A549 treated with GW870086 at 1 μM for 4 hours (cell line): ENCODE measurements at places on chromosomes 7 and 10. TPM values are rescaled to one million over a fixed set of nuclear protein-coding genes. Genes with fewer than 3 reads are reported as not detected.

PTF1A gene
- total RNA-seq, result not detected in 5 replicates

ATOH7 gene
- total RNA-seq, result 0.17 to 0.34 TPM (median 0.18 TPM) in 5 replicates

PNLIPRP3 gene
- not detected in 5 replicates for total RNA-seq

GIMAP1 gene
- not detected in 5 replicates for total RNA-seq

CALML5 gene
- not detected in 5 replicates for total RNA-seq

AKR1C4 gene
- 0.10 to 0.32 TPM (median 0.24 TPM) in 5 replicates for total RNA-seq

ENKUR gene
- total RNA-seq, result 0.12 to 0.29 TPM (median 0.21 TPM) in 5 replicates

TLX1 gene
- total RNA-seq, result not detected in 5 replicates

RNF32 gene
- 1.2 to 2.0 TPM (median 1.6 TPM) in 5 replicates for total RNA-seq

UCN3 gene
- not detected in 5 replicates for total RNA-seq

PAPOLB gene
- not detected in 5 replicates for total RNA-seq

MCU gene
- total RNA-seq, result 24.7 to 32.5 TPM (median 30.4 TPM) in 5 replicates

GET4 gene
- total RNA-seq, result 46.5 to 68.4 TPM (median 59.3 TPM) in 5 replicates

PNLIPRP1 gene
- not detected in 5 replicates for total RNA-seq

TRIM24 gene
- 6.3 to 8.3 TPM (median 7.0 TPM) in 5 replicates for total RNA-seq

ZNF680 gene
- total RNA-seq, result 1.2 to 2.6 TPM (median 2.3 TPM) in 5 replicates

UBTD1 gene
- 16.5 to 19.5 TPM (median 18.7 TPM) in 5 replicates for total RNA-seq

RSU1 gene
- 76.5 to 88.7 TPM (median 80.0 TPM) in 5 replicates for total RNA-seq
